Neuronal stem cell (in vitro differentiated cells): ENCODE measurements at places on chromosomes 16 and 17.

DNA sequence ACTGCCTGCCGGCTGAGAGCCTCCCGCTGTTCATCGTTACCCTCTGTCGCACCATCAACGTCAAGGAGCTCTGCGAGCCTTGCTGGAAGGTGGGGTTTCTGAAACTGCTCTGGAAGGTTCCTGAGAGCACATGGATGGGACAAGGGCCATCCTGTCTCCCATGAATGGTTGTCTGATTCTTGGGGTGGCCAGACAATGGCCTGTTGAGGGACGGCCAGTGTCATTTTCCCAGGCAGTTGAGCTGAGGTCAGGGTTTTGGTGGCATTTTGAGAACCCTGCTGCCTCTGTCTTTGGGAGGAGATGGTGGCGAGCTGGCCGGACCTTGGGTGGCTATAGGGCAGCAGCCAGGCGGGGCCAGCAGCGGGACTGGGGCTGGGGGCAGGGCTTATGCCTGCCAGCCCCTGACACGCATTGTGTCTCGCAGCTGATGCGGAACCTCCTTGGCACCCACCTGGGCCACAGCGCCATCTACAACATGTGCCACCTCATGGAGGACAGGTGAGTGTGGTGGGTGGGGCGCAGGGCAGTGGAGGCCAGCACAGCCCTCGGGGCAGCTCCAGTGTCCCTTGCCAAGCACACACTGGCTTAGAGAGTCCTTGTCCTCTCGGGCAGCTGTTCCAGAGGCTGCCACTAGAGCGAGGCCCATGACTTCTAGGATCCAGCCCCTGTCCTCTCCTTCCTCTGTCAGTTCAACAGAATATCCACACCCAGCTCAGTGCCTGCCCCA lies 9.1 kb downstream of the TSC2 start:
- no peak for DNase-seq

DNA sequence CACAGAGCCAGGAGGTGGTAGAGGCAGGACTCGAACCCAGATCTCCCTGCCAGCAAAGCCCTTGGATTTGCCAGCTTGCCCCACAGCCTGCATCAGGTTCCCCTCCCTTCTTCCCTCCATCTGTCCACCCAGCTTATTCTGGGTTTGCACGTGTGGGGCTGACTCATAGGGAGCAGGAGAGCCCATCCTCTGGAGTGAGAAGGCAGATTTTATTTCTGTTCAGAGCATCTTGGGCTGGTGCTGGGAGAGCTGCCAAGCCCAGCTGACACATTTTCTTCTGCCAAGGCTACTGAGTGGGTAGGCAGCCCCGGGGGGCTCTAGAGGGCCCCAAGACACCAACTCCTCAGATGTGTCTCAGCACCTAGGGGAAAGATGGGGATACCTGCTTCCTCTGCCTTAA lies 106.3 kb upstream of the CRHR1 start:
- no peak for DNase-seq

DNA sequence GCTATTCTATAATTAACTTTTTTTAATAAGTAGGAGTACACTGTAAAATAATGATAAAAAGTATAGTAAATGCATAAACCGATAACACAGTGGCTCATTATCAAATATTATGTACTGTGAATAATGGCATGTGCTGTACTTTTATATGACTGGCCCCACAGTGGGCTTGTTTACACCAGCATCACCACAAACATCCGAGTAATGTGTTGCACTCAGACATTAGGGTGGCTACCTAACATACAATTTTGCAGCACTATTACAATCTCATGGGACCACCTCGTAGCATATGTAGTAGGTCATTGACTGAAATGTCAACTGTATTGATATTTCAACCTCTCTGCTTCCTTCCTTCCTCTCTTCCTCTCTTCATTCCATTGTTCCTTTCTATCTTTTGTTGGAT lies 51.7 kb downstream of the TBX4 start:
- DNase-seq, result no peak

GRCh38 chr17:48611213-48611612 lies 396 bp upstream of the HOXB7 start:
- no peak for DNase-seq

GRCh38 chr16:82671741-82672140 lies 45.0 kb downstream of the CDH13 start:
- DNase-seq, result no peak
